ENCODE measurements at places on chromosomes 16 and 17.

DNA sequence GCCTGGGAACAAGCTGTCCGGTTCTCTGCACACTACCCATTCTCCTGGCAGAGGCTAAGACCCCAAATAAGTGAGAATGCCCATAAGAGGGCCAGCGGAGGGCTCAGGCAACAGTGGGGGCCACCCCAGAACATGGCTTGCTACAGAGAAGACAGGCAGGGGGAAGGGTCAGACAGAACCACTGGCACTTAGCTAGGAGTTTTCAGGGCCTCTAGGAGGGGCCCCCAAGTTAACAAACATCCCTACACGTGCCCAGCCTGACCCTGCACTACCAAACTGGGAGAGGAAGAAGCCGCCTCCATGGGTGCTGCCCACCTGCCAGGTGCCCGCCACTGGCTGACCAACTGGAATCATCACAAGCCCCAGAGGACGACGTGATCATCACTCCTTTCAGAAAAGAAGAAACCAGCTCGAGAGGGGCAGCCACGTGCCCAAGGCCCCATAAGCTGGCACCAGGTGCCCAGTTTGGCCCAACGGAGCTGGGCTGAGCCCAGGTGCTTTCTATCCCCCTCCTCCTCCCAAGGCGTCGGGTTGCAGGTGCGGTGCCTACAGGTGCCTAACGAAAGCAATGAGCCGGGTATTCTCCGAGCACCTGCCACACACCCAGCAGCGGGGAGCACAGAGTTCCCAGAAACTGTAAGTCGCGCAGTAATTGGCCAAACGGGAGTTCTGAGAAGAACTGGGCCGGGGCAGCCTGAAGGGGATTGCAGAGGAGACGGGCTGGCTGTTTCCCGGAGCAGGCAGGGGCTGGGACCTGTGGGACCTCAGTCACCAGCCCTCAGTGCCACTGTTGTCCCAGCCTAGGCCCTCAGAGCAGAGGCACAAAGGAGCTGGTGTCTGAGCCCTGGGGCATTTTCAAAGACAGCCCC lies 13.2 kb downstream of the RPH3AL start:
- DNase-seq, result no peak

GRCh38 chr17:49035470-49036269 lies 38.5 kb downstream of the IGF2BP1 start:
- DNase-seq, result no peak

DNA sequence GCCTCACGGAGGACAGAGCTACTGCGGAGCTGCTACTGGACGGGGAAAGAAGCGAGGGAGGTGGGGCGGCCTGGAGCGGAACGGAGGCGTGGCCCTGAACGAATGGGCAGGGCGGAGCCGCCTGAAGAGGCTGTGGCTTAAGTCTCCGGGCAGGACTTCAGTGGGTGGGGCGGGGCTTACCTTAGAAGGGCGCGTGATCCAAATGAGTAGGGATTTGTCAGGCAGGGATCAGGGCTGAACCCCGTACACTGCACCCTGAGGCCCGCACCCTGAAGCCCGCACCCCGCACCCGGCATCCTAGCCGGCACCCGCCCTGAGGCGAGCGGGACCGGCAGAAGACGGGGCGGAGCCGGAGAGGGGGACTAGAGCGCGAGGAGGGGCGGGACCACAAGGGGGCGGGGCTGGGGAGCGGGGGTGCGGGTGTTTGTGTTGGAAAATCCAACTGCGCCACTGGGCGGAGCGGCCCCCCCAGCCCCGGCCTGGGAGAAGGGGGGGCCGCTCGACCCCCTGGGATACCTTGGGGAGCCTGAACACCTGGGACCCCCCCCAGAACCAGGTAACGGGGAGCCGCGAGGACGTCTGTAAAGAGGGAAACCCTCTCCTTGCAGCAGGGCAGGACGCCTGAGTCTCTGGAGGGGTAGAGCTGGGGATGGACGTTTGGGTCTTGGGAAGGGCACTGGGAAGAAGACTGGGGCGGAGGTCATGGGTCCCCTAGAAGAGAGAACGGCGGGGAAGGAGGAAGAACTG lies at the start of gene KDM6B:
KDM6B (plus strand) TSS at position 423 of the 747 bp plus-strand sequence. CDS start 11,338 bp downstream, outside the sequence.
- no peak for DNase-seq

- no peak for DNase-seq
These were observed 28.3 kb downstream of the PIMREG start for GRCh38 chr17:6472517-6472916.

DNA sequence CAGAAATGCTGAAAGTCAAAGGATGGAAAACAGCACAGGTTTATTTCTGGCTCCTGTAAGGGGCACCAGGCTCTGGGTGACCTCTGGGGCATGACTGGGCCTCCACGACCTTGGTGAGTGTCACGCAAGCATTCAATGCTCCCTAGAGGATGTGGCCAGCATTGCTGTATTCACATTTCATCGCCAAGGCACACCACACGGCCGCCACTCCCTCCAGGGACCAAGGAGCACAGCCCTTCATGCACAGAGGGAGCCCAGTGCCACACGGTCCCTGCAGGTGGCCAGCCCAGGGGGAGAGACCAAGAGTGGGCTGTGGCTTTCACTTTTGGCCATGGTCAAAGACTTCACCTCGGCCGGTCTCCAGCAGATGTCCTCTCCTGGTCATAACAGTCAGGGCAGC lies 137.4 kb upstream of the TNRC6C start:
- no peak for DNase-seq

GRCh38 chr16:30122604-30123160 lies 338 bp downstream of the MAPK3 start:
- no peak for DNase-seq

GRCh38 chr16:88352261-88353200 lies 30.2 kb upstream of the ZNF469 start:
- DNase-seq, result no peak
